Pancreas (tissue), 10 donors: ENCODE measurements at places on chromosomes 2 and 18. TPM values are rescaled to one million over a fixed set of nuclear protein-coding genes. Genes with fewer than 3 reads are reported as not detected.

The ATF2 gene
- total RNA-seq: 23.4 TPM

- no peak for DNase-seq
Measured at GRCh38 chr2:176101216-176101830, 1.7 kb downstream of the HOXD12 start.

The FASTKD1 gene
- total RNA-seq: 5.5 TPM

The CAPN14 gene
- total RNA-seq: 0.06 TPM

The PLCD4 gene
- 0.44 TPM for total RNA-seq

The PDCL3 gene
- 8.1 TPM for total RNA-seq

The ALPP gene
- not detected for total RNA-seq

DNA sequence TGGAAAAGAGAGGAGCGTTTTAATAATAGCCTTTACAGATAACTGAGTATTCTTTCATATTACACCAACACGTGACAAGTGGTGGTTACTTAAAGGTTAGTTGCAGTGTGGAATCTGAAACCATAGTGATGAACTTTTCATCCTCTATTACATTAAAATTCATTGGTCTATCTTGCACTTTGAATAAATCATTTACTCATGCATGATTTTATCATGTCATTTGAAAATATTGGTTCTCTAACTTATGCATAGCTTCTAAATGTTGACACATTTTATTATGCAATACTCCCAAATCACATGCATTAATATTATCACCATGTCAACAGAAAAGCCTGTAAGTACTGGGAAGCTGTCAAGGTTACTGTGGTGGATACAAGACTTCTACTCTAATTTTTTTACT is 1432.2 kb downstream of the LRP1B start:
- no peak for DNase-seq

- DNase-seq: no peak
Measured at GRCh38 chr2:52082646-52083045, 1050.7 kb upstream of the NRXN1 start.

DNA sequence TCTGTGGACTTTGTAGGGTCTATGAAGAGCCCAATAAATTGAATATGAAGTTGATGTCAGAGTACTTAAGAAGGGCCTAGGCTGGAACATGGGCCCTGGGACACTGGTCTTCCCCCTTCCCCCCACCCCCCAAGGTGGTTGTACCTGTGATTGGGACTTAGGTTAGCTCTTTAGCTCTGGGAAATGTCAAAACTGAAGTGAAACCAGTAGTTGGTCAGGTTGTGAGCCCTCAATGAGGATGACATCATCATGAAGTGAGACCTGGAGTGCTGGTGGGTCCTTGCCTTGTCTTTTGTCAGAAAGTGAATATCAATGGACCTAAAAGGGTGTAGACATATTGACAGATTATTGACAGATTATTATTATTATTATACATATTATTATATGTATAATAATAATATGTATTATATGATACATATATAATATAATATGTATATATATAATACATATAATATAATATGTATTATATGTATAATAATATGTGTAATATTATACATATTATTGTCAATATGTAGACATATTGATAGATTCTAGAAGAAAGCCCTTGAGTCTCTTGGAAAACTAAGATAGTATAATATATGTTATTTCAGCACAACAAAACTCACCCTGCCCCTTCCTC is 5.4 kb downstream of the MARS2 start:
- DNase-seq: no peak

- DNase-seq: no peak
Measured at GRCh38 chr18:5951515-5952091, 56.3 kb upstream of the TMEM200C start.

- no peak for DNase-seq
Measured at GRCh38 chr18:23738151-23738550, 48.9 kb downstream of the LAMA3 start.

GRCh38 chr2:239517686-239518085 is 116.9 kb upstream of the HDAC4 start:
- no peak for DNase-seq

- DNase-seq: no peak
Measured at GRCh38 chr18:63905361-63905760, 2.4 kb upstream of the SERPINB10 start.

DNA sequence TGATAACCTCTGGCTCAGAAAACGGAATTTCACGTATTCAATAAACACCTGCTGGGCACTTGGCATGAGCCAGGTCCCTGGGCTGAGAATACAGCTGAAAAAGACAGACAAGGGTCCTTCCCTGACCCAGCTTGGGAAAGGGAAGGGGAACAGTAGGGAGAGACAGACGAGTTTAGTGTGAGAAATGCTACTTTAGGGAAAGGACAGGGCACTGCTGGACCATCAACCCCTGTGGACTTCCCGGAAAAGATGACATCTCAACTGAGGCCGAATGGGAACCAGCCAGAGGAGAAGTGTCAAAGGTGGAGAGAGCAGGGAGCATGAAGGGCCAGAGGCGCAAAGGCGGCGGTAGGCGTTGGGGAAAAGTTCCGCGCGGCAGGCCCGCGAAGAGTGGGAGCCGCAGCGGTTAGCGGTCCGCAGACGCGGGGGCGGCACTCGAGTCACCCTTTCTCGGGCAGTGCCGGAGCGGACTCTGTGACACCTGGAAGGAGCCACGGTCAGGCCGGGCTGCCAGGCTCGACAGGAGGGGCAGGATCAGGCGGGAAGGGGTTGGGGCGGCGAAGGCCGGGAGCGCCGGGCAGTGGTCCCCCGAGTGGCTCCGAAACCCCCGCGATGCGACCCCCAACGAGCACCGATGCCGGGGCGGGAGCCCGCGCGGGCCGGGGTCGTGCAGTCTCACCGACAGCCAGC is 519 bp downstream of the TEX261 start:
- DNase-seq: peak; percentile 40

DNA sequence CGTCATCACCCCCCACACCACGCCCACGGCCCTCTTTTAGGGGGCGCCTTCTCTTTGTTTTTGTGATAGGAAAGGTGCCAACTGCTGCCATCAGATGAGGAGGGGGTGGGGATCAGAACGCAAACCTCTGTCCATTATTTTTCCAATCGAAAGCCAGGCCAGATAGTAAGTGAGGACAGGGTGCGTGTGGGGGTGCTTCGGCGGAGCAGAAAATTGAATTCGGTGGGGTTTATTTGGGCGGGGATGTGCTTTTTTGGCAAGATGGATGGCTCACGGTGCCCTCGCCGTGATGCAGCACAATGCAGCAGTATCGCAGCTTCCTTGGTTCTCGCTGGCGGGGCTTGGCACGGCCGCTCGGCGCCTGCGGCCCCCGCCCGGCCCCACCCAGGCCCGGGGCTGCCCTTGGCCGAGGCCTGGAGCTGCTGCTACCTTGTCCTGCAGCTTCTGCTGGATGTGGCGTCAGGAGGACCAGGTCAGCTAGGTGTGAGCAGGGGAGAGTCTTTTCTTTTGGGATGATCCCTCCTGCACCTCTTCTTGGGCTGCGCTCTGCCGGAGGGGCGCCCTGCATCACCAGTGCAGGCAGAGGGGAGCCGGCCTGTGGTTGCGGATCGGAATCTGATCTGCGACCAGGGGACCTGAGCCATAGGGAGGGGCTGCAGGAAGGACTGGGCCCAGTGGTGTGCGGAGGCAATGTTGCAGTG is 1.3 kb downstream of the SPTBN1 start:
- no peak for DNase-seq

GRCh38 chr2:235140801-235141081 is 188.9 kb downstream of the SH3BP4 start:
- no peak for DNase-seq

- no peak for DNase-seq
Measured at GRCh38 chr2:46825231-46825938, 90.2 kb downstream of the MCFD2 start.

DNA sequence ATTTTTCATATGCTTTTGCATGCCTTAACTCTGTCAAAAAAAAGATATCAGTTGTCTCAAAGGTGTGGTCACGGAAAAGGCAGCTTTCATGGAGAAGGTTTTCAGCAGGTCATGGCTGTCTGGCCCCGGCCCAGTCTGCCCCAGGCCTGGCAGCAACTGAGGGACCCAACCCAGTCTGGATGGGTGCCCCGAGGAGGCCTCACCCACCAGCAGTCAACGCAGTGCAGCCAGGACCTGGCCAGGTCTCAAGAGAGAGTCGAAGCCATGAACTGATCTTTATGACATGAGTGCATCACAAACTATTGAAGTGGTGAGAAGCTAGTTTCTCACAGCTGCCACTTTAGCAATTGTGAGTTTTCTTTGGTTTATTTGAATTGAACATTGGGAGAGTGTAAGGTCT is 7.9 kb downstream of the TUBB6 start:
- no peak for DNase-seq

DNA sequence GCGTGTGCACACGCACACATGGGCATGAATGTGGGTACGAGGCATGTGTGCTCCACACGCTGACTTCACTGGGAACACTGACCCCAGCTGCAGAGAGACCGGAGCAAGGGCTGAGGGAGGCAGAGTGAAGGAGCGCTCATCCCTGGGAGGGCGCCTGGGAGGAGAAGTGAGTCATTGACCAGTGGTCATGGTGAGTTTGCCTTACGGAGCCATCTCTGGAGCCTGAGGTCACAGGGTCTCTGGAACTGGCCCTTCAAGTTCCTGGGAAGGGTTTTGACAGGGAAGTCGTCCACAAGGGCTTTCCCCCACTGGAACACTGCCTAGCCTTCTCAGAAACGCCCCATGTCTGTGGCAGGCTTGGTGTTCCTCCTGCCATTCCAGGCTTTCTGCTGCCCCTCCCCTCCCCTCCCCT is 14.3 kb upstream of the TMEM185B start:
- no peak for DNase-seq

DNA sequence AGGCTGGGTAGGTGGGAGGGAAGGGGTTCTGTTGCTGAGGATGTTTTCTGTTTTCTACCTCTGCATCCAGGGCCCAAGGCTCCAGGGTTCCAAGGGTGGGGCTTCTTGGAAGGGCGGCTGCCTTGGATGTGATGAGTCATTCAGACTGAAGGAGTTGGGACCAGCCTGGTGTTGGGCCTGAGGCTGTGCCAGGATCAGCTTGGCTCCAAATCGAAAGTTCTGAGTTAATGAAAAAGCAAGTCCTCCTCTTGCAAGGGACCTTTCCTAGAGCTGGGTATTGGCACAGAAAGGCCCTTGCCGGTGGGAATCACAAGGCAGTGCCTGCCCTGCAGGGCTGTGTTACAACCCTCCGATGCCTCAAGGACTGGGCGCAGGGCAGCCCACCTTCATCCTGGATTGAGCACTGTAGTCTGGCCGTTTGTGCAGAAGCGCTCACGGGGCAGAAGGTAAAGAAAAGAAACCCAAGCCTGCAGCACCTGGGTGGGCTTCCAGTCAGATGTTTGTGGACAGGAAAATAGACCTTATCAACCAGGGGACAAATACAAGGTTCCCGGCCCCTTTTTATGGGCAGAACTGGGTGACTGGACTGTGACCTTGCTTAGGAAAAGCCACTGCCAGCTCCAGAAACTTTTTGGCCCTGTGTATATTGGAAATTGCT is 52.5 kb upstream of the MCFD2 start:
- peak; percentile 74 for DNase-seq
